HS-5 (cell line): ENCODE measurements at places on chromosomes 4 and X.

DNA sequence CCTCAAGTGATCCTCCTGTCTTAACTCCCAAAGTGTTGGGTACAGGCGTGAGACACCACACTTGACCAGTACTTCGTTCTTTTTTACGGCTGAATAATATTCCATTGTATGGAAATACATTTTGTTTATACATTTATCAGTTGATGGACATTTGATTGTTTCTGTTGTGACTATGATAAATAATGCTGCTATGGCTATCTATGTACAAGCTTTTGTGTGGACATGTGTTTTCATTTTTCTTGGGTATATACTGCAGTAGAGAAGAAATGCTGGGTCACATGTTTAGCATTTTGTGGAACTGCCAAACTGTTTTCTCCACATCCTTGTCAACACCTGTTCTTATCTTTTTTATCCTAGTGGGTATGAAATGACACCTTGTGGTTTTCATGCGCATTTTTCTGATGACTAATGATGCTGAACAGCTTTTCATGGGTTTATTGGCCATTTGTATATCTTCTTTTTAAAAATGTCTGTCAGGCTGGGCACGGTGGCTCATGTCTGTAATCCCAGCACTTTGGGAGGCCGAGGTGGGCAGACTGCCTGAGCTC, 37.3 kb downstream of the SAT1 start:
- no peak for DNase-seq

DNA sequence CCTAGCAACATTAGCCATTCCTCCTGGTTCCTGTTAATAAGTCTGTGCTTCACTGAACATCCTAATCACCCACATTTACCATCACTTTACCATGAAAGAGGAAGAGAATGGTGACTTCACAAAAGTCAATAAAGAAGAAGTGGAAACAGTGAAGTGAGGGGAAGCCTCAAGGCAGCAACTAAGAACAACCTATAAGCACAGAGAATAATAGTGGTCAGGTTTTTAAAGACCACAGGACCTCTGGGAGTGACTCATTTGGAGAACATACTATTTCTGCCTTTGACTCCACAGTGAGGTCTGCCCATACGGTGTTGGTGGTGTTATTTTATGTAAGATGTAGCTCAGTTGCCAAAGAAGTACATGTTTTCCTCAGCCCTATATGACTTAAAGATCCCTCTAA, 86.0 kb upstream of the TET2 start:
- no peak for DNase-seq

DNA sequence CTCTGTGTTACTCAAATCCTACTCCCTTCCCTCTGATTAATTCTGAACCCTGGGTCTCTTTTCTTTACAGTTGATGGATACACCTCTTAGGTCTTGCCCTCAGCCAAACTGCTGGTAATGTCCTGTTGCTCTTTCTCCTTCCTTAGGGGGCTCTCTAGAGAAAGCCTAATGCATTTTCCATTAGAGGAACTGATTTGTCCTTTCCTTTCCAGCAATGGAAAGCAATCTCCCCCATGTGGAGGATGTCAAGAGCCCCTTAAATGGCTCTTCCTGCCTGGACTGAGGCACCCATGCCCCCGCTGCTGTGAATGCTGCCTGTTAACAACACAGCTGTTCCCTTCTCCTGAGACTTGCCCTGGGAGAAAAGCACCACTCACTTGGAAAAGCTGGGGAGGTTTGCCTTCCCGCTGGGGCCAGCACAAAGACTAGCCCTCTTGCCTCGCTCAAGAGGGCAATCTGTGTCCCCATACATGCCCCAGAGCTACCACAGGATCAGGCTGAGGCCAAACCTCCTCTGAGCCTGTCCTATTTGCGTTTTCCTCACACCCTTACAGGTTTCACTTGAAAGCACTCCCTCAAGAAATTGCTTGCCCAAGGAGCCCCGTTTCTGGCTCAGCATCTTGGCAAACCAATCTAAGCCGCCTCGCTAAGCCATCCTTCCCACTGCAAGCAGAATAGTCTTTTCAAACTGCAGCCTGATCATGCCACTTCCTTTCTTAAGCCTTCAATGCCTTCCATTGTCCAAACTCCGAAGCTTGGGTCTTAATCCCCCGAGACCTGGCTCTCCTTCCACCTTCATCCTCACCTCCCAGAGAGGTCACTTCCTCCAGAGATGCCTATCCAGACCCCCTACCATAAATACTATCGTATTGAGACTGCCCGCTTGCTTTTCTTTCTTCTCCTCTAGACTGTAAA, 23.2 kb upstream of the SMIM20 start:
- DNase-seq: no peak

- DNase-seq: no peak
Observed at GRCh38 chrX:72100824-72101351, 30.8 kb downstream of the RTL5 start.

DNA sequence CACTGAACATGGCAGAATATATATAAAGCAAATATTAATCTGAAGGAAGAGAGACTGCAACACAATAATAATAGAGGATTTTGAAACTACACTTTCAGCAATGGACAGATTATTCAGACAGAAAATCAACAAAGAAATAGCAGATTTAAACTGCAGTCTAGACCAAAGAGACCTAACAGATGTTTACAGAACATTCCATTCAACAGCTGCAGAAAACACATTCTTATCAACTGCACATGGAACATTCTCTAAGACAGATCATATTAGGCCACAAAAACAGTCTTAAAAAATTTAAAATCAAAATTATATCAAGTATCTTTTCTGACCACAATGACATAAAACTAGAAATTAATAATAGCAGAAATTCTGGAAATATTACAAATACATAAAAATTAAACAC, 27.1 kb downstream of the CENPE start:
- DNase-seq: no peak

DNA sequence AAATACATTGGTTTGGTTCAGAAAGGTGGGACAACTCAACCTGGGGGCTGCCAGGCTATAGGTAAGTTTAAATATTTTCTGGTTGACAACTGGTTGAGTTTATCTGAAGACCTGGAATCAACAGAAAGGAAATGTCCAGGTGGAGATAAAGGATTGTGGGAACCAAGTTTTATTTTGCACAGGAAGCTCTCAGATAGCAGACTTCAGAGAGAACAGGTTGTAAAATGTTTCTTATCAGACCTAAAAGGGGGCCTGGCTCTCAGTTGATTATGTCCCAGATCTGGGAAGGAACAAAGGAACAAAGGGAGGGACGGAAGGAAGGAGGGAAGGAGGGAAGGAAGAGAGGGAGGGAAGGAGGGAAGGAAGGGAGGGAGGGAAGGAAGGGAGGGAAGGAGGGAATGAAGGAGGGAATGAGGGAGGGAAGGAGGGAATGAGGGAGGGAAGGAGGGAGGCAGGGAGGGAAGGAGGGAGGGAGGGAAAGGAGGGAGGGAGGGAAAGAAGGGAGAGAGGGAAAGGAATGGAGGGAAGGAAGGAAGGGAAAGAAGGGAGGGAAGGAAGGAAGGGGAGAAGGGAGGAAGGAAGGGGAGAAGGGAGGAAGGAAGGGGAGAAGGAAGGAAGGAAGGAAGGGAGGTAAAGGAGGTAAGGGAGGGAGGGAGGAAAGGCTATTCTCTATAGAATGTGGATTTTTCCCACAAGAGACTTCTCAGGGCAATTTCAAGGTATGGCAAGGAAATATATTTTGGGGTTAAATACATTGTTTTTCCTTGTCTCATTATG, 186.7 kb downstream of the DHRSX start:
- DNase-seq: no peak

GRCh38 chr4:4555916-4556315, 14.1 kb upstream of the STX18 start:
- peak; percentile 74 for DNase-seq

DNA sequence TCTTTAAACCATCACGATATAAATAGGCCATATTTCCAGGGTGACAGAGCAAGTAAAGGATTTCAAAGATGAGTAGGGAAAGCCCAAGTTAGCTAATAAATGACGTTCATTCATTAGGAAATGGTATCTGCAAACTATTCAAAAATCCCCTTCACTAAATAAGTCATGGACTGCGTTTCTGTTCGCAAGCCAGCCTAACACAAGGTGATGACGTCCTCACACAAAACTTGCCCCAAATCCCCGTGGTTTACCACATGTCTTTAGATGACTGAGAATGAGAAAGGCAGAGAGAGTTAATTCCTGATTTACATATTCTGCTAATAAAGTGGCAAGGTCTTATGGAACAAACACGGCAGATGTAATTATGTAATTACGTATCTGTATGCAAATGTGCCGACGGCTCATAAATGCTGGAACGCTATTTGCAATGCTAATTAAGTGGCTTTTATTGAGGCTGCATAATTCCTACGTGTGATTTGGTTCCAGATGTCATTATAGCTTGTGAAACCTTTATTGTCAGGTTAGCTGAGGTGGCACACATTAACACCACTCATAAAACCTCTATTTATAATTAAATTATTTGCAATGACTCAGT, 437.7 kb upstream of the FRG1 start:
- DNase-seq: no peak

- no peak for DNase-seq
Observed at GRCh38 chrX:750263-750662, 119.7 kb downstream of the SHOX start.

DNA sequence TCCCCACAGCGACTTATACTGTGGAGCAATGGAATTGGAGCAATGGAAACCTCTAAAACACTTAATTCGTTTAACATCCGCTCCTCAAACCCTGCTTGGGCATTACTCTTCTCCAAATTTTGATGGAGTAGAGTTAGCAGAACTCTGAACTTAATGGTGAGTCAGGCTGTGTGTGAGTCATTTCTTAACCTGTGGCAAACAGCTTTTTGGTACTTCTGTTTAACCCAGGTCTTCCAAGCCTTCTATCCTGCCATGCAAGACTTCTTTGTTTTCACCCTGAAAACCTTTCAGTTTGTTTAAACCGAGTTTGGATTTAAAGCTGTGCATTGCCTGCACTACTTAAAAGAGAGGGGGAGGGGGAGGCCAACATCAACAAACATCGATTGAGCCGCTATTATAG, 3.6 kb upstream of the AMOT start:
- no peak for DNase-seq

- no peak for DNase-seq
Observed at GRCh38 chr4:173073939-173074500, 94.6 kb upstream of the GALNT7 start.

- peak; percentile 40 for DNase-seq
Observed at GRCh38 chr4:129328162-129328561, 232.2 kb downstream of the C4orf33 start.

DNA sequence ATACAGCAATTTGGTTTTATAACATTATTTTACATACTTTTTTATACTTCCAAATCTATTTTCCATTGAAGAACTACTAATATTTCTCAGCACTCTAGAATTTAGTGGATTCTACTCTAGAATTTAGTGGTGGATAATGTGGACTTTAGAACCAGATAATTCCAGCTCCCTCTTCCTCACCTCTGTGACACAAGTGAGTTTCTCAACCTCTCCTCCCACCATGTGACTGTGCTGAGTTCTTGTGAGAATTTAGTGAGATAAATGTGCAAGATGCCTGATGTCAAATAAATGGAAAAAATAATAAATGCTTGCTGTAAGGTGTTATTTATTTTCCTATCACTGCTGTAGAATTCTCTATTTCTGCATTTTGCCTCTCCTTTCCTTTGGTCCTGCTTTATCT, 107.3 kb downstream of the CPEB2 start:
- no peak for DNase-seq

DNA sequence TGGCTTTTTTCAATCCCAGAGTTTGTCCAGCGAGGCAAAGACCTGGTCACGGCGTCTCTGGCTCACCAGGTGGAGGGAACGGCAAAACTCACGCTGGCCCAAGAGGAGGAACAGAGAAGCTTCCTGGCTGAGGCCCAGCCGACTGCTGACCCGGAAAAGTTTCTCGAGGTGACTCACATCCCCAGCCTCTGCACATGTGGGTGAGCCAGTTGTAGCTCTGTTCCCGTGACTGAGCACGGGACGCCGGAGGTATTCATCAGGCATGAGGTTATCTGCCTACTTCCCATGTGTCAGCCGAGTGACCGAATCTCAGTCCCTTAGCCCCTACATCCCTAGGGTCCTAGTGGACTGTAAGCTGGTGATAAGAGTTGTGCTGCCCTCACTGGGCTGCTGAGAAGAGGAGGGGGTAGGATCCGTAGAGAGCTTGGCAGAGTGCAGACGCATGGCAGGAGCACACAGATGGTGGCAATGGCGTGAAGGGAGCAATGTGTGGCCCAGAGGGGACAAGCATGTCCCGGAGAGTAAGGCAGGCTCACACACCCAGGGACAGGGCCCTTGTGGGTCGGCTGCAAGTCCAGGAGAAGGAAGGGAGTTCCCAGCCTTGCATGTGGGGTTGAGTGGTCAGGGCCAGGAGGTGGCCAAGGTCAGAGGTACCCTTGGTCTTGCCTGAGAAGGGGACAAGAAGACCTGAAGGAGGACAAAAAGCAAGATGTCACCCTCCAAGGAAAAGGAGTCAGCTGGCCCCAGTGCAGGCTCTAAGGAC, 42.9 kb downstream of the EVC start:
- DNase-seq: peak; percentile 86

- no peak for DNase-seq
Observed at GRCh38 chr4:156545003-156545785, 426.4 kb downstream of the PDGFC start.

DNA sequence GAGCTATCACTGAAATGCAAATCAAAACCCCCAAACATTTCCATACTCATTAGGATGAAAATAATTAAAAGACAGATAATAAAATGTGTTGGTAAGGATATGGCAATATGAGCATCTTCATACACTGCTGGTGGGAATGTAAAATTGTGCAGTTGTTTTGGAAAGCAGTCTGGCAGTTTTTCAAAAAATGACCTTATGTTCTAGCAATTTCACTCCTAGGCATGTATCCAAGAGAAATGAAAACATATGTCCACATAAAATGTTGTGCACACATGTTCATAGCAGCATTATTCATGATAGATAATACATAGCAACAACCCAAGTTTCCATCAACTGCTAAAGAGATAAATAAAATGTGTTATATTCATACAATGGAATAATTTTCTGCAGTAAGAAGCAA, 14.8 kb upstream of the GPRASP2 start:
- DNase-seq: peak; percentile 3

DNA sequence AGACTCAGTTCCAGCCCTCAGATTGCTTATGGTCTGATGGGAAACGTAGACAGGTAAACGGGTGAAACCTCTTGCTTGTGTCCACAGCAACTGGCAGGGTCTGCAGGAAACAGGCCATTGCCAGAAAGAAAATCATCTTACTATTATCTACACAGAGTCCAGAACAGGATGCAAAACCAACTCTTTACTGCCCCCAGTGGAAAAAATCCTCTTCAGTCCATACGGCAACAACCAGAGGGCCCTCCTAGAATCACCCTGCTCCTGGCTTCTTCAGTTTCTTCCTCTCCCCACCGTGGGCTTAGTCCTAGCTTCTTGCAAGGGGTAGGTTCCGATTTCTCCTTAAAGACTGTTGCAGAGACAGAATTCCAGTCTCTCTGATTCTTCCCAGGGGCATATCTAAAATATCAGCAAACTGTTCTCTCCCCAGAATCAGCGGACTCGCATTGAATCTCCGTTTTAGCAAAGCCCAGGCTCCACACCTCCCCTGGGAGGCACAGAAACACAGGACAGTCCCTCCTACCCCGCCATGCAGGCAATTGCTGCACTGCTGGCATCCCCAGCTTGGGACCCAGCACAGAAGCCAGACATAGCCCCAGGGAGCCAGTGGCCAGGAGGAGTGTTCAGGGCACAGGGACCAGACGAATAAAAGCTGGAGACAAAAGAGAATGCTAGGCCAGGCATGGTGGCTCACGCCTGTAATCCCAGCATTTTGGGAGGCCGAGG, 41.0 kb upstream of the SH3RF1 start:
- DNase-seq: no peak

- peak; percentile 87 for DNase-seq
Observed at GRCh38 chrX:39907964-39908661, 189.6 kb downstream of the BCOR start.
